T-helper 17 cell (primary cell): ENCODE measurements at places on chromosomes 16 and 17.

DNA sequence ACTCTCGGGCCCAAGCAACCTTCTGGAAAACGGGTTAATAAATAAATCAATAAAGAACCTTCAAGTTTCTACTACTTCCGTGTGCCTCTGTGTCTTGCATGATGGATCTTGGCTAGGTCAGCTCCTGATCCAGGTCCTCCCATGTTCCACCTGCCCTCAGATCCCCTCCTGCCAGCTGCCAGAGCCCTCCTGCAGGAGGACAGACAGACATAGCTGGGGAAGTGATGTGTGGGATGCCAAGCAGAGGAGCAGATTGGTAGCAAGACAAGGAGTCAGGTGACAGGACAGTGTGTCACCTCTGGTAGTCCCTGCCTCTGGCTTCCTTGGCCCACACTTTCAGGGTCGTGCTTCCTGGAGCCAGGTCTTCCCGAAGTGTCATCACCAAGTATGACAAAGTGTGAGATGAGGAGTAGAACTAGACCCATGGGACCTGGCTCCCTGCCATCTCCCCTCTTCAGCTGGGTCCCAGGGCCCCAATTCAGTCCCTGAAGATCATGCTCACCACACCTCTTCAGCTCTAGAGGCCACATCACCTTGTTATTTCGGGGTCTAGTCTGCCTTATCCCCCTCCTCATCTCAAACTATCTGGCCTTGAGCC is 1.0 kb upstream of the EPN3 start:
- DNase-seq: no peak

- no peak for DNase-seq
Measured at GRCh38 chr17:51344532-51344931, 84.2 kb downstream of the UTP18 start.

DNA sequence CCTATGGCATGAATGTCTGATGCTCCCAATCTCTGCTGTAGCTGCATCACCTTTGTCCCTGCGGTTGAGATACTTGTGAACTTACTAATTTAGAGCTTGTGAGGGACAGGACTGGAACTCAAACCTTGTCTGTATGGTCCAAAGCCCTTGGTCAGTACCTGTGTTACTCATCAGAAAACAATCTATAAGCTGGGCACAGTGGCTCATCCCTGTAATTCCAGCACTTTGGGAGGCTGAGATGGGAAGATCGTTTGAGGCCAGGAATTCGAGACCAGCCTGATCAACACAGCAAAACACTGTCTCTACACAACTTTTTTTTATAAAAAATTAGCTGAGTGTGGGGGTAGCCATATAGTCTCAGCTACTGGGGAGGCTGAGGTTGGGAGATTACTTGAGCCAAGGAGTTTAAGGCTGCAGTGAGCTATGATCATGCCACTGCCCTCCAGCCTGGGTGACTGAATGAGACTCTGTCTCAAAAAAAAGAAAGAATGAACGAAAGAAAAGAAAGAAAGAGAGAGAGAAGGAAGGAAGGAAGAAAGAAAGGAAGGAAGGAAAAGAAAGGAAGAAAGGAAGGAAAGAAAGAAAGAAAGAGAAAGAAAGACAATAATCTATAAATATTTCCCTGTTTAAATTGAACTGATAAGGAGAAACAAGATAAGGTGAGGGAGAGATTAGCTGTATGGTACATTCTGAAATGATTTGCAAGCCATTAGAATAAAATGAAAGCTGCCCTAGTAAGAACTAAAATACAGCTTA is 31.7 kb upstream of the MYH10 start:
- no peak for DNase-seq

GRCh38 chr16:62462971-62463370 is 426.7 kb upstream of the CDH8 start:
- DNase-seq: no peak

DNA sequence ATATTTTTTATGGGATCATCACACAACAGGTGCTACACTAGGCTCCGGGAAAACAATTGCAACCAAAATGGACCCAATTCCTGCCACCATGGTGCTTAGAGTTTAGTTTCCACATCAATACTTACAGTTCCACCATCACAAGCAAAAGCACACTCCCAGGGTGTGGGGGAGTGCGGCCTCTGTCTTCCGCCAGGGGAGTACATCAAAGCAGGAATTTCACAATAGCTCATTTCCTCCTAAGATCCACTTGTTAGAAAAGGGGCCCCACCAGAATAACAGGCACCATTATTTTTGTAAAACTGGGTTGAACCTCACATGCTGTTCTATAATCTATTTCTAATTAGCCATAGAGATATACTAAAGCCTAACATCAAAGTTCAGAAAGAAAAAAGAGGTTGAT is 44.3 kb upstream of the PSMD7 start:
- DNase-seq: no peak

- no peak for DNase-seq
Measured at GRCh38 chr16:87219287-87219909, 97.8 kb downstream of the C16orf95 start.
